Left renal cortex interstitium (tissue), 4 donors: ENCODE measurements at places on chromosomes 7 and 10. TPM values are rescaled to one million over a fixed set of nuclear protein-coding genes. Genes with fewer than 3 reads are reported as not detected.

GRCh38 chr7:20267482-20267881, 50.3 kb upstream of the MACC1 start:
- no peak for DNase-seq

Gene ADAM12
- polyA plus RNA-seq = 26.3 TPM

DNA sequence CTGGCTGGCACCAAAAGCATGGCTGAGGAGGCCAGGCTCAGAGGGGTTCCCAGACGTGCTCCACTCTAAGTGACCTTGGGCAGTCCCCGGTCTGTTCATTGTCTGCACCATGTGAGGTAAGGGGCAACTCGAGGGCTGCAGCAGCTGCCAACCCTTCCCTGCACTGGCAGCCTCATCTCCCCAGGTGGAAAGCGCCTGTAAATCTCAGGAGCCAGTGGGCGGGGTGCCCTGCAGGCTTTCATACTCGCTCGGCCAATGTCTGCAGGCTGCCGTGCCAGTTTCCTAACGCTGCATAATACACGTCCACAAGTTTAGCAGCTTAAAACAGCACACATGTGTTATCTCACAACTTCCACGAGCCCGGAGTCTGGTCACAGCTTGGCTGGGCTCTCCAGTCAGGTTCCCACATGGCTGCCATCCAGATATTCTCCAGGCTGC, 12.6 kb upstream of the GDF10 start:
- DNase-seq = no peak

DNA sequence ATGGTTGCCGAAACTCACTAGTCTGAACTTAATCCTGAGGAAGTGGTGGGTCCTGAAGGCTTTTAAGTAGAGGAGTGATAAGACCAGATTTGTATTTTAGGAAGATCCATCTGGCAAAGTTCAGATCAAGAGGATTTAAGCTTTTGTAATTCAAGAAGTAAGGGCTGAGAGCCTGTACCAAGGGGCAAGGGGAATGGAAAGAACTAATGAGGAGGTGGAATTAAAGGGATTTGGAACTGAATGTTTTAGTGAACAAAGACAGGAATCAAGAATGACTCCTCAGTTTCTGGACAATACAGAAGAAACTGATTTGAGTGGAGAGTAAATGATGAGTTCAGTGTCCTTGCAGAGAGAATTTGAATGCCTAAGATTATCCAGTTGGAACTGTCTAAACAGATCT, 249.0 kb downstream of the C7orf25 start:
- DNase-seq = no peak

DNA sequence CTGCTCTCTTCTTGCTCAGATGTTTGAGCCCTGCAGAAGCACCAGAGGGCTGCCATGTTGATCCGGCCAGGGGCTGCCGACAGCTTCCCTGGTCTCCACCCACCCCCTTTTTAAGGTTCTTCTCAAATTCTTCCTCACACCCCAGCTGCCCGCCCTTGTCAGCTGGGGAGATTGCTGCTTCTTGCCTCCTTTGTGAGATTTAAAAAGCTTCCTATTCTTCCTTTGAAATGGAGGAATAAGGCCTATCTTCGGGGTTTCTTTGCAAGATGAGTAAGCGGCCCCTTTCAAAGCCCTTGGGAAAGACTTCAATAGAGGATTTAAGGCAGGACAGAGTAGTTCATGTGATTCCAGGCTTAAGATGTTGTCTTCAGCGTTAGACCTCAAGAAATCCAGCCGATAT, 211.9 kb upstream of the SHH start:
- DNase-seq = no peak

GRCh38 chr10:117543225-117544003, 868 bp downstream of the EMX2 start:
- DNase-seq = no peak

DNA sequence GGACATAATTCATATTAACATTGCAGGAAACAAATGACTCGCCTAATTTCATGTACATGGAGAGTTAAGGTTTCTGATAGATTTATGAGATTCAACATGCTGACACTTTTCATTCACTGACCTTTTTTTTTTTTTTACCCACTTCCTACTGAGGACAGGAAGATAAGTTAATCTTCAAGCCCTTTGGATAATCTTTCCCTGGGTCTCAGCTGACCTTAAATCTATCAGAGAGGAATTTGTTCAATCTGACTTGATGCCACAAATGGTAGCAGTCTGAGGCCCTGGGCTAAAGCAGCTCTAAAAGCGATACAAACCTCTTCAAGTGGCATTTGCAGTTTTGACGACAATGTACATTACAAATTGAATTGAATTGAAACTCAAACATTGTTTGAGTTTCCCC, 493.3 kb upstream of the SORCS1 start:
- no peak for DNase-seq
